ENCODE measurements at places on chromosomes 16 and 17.
A peak's percentile ranks its signal among the peaks of the same experiment; 100 is the strongest.

DNA sequence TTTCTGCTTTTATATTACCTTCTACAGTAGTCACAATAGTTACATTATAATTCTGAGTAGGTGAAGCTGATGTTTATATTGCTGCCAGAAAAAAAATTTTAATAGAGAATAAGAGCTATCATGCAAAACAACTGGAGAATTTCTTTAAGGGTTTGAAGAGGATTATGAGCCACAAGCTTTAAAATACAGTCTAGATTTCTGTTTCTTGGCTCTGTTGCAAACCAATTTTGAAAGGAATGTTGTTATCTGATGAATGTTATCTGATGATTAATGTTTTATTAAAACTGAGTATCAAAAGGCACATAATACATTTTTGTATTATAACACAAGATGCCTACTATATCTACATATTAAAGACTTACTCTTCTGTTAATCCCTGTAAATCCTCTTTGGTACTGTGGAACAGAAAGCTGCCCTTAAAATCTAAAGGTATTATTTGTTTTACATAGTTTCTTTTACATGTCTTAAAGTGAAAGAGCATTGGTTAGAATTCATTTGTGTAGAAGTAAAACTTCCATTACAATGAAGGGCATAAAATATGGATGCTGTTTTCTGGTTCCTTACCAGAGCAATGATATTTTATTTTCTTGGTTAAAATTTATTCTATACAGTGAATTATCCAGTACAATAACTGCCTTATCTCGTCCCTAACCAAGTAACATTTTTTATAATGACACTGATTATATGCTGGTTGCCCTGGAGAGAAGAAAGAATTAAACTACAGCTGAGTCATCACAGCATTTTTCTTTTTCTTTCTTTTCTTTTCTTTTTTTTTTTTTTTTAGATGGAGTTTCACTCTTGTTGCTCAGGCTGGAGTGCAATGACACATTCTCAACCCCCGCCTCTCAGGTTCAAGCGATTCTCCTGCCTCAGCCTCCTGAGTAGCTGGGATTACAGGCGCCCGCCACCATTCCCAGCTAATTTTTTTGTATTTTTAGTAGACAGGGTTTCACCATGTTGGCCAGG lies 205.7 kb downstream of the TANC2 start:
- no peak for DNase-seq

- DNase-seq, result no peak
Observed at GRCh38 chr17:49978501-49978900, 9.5 kb downstream of the DLX4 start.

GRCh38 chr17:37520174-37520573 lies 30.5 kb downstream of the DUSP14 start:
- DNase-seq, result no peak

- no peak for DNase-seq
Observed at GRCh38 chr17:7352910-7353635, 1.1 kb downstream of the KCTD11 start.

DNA sequence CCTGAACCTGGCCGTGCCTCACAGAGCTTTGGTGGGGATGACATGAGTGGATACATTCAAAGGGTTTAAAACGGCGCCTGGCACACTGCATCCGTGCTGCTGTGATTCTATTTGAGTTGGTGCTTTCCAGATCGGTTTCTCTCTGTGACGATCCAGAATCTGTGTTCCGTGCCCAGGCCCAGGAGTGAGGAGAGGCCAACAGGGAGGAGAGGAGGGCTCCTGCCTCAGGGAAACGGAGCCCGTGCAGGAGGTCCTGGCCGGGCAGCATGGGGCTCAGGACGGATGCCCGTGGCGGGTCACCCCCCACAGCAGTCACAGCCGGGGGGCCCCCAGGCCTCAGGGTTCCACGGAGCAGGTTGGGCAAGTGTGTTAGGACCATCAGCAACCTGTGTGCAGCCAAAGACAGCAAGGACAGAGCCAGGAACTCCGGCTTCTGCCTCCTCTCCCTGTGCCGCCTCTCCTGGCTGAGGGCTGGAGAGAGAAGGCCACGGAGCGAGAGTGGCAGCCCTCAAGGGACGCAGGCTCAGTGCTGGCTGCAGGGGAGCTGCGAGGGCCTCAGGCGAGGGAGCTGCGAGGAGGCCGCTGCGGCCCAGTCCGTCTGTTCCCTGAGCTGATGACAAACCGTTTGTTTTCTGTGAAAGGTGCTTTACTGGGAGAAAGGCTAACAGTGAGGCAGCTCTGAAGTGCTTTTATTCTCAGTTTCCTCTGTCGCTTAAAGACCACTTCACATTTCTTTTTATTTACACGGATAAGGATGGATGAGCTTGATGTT lies 99.3 kb downstream of the METRNL start:
- DNase-seq, result peak; percentile 7

DNA sequence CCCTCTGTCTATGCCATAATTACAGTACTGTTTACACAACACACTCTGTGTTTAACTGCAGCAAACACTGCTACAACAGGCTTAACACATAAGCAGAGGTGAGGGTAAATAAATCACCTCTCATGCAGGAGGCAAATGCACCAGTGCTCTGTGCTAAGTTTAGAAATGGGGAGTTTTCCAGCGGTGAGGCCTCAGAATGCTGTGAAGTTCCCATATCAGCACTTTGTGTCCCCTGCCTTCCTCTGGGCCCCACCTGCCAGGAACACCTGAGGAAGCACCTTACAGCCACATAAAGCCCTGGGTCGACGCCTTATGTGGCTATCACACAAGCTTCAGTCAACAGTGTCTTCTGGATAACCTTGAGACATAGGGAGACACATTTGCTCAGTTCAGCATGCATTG lies 304.5 kb downstream of the HAPSTR1 start:
- DNase-seq, result no peak

GRCh38 chr17:47697906-47698711 lies 4.1 kb downstream of the TBKBP1 start:
- no peak for DNase-seq

GRCh38 chr16:30367349-30368009 lies 2.8 kb downstream of the TBC1D10B start:
- DNase-seq, result no peak

- DNase-seq, result no peak
Observed at GRCh38 chr16:2956579-2956956, 7.5 kb upstream of the KREMEN2 start.

GRCh38 chr16:87375426-87376135 lies 8.0 kb downstream of the FBXO31 start:
- DNase-seq, result no peak

DNA sequence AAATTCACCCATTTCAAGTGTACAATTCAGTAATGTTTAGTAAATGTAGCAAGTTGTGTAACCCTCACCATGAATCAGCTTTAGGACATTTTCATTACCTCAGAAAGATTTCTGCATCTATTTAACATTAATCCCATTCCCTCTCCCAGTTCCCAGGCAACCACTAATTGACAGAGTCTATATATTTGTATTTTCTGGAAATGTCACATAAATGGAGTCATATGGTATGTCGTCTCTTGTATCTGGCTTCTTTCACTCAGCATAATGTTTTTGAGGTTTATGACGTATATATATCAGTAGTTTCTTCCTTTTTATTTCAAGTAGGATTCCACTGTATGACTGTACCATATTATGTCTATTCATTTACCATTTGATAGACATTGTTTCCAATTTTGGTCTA lies 199.8 kb downstream of the CYB561 start:
- no peak for DNase-seq

DNA sequence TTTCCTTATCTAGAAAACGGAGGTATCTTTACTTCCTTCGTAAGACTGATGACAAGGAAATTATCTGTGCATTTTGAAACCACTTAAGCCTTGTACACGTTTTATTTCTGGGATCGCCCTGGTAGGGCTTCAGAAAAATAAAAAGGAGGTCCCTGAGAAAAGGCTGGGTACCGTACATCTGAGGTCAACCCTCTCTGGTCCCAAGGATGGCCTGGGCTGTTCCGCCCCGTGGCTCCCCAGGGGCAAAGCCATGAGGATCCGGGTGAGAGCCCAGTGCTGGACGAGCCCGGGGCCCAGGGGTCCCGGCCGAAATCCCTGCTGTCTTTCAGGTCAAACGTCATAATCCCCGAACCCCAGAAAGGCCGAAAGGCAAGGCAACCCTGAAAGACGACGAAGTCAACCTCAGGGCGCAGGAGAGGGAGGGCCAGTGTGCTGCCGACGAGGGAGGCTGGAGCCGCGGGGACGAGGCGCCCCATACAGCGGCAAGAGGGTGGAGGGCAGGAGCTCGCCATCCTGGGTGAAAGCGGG lies 656 bp upstream of the FUS start:
- DNase-seq, result no peak

DNA sequence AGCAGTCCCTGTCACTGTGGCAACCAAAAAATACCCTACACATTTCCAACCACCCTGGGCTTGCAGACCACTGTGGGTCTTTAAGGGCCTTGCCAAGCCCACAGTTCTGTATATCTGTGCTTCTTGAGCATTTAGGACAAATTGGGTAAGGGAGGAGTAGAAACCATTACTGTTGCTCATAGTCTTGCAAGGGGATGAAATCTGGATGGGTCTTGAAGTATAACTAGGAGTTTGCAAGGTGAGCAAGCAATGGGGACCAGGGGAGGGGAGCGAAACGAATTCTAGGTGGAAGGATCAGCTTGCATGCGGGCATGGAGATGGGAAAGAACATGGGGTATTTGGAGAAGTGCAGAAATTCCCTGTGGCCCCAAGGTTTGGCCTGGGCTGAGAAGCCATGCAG lies 202.9 kb downstream of the RAB11FIP4 start:
- no peak for DNase-seq

DNA sequence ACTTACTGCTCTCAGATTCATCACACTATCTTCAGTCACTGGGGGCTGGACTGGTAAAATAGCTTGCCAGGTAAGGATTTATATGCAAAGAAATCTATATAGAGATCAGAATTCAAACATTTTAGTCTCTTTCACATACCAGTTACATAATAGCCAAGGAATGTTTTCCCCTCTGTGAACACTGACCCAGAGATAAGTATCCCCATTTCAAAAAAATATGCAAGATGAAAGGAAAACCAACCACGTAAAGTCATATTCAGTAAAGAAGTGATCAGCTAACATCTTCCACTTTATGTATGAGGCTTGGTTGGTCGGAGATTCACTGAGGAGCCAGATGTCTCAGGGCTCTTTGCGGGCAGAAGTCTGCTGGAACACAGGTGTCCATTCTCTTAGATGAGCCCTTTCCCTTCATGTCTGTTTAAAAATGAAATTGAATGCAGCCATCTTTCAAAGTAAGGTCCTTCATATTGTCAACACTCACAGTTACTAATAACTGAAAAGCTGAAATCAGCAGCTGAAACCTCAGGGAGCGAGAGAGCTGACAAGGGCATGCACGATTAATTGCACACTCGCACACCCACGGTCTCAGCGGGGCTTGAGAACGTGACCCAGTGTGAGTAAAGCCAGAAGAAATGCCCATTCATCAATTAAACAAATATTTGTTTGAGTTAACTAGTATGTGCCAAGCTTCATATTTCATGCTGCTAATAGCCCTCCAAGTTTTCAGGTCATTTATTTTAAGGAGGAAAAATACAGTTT lies 161.2 kb downstream of the MRTFB start:
- no peak for DNase-seq

GRCh38 chr17:13508896-13509295 lies 92.8 kb downstream of the HS3ST3A1 start:
- no peak for DNase-seq

GRCh38 chr17:61486135-61487120 lies 34.2 kb downstream of the TBX4 start:
- peak; percentile 10 for DNase-seq

GRCh38 chr17:81500047-81500446 lies 12.6 kb downstream of the ACTG1 start:
- DNase-seq, result no peak

DNA sequence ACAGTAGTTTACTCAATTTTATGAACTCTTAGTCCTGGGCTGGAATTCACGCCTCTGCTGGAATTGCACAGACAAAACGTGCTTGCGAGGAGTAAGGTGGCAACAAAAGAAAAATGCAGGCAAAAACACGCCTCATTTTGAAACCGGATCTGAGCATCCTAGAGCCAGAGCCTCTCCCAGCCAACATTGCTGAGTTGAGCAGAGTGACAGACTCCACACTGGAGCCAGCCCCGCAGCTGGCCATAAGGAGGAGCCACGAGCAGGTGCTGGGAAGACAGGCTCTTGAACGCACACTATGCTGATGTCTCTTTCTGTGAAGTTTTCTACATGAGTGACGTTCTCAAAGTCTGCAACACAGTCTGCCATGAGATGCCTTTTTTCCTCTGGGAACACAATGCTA lies 14.6 kb upstream of the HSBP1 start:
- DNase-seq, result no peak

- no peak for DNase-seq
Observed at GRCh38 chr17:15432807-15433611, 34.4 kb downstream of the CDRT4 start.

DNA sequence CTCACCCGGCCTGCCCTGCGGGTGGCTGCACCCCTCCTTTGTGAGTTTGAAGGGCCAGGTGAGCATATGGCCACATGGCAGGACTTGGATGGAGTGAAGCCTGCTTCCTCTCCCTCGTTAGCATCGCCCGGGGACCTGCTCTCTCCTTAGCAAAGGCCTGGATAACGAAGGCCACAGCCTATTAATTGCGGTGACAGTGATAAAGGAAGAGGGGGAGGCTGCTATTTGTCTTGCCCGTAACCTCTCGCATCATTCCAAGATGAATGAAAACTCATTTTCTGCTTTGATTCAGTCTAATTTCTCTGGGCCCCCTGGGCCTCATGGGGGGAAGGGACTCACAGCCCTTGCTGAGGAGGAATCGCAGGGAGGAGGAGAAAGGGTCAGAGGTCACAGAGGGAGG lies 68.5 kb upstream of the LHX1 start:
- DNase-seq, result no peak

GRCh38 chr17:79609673-79610645 lies 892 bp downstream of the RBFOX3 start:
- peak; percentile 52 for DNase-seq

GRCh38 chr17:50893183-50893993 lies 27.2 kb upstream of the TOB1 start:
- no peak for DNase-seq

DNA sequence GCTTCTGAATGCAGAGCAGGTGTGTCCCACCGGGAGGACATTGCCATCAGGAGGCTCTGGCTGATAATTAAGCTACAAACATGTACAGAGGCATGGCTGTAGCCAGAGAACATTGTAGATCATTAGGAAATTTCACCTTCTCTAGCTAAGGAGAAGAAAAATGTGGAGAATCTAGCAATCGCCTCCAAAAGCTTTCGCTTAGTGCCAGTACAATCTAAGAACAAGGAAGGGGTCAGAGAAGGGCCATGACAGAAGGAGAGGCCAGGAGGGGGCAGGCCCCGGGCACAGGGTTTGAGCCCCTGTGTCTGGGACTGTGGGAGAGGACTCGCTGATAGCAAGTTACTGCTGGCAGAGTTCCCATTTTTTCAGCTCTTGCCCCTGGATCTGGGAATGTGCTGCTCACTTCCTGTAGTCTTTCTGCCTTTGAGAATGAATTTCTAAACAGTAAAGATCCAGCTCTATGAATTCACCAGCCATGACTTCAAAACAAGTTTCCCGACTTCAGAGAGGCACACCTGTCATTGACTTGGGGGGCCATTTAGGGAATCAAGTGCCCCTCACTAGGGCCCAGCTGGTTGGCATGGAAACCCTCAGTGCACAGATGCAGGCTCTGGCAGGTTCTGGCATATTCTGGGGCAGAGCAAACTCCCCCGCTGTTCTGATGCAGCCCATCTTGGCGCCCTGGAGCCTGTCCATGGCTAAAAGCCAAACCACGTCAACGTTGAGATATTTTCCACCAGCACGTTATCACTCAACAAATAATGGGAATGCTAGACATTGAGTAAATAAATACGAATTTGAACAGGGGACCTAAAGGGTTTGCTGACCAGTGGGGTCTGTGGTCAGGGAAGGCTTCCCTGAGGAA lies 59.5 kb upstream of the CACNG4 start:
- no peak for DNase-seq

GRCh38 chr17:81601525-81602120 lies 35.3 kb downstream of the NPLOC4 start:
- peak; percentile 50 for DNase-seq

- no peak for DNase-seq
Observed at GRCh38 chr17:57984261-57984890, 3.7 kb downstream of the VEZF1 start.

Measured in WERI-Rb-1 (cell line).